ENCODE measurements at places on chromosomes 1 and 21. TPM values are rescaled to one million over a fixed set of nuclear protein-coding genes. Genes with fewer than 3 reads are reported as not detected.

The PDE4B gene
- 76.9 TPM for total RNA-seq

DNA sequence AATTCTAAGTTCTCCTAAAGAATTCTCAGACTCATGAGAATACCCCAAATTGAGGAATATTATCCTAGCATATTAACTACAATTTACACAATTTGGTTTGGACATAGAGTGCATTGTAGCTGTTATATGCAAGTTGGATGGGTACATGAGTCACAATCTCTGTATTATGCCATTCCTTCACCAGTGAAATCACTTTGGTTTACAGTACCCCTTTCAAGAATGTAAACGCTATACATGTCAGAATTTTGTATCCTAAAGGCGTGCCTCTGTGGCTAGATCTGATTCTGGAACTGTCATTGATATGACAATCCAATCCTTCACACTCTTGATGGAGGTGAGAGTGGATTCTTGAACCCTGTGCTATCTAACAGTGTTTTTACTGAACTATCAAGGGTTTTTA is 6.7 kb upstream of the IL10RB start:
- no peak for DNase-seq

DNA sequence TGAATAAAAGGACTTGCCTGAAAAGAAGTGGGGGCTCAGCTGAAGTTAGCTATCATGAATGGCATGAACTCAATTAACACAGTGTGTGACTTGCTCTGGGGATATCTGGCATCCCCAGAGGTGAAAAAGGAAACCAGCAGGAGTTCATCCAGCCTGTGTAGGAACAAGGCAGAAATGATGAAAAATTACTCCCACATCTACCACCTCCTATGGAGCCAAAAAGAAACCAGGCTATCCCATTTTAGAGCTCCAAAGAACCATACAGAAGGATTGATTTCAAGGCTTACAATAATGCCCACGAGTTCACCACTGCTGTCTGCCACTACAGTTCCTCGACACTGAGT is 25.3 kb downstream of the TP53BP2 start:
- no peak for DNase-seq

- DNase-seq = no peak
Observed at GRCh38 chr1:159532922-159533321, 2.9 kb downstream of the OR10J5 start.

GRCh38 chr1:31551208-31551607 is 25.1 kb upstream of the TINAGL1 start:
- no peak for DNase-seq

The ALX3 gene
- total RNA-seq = not detected

- DNase-seq = no peak
Observed at GRCh38 chr1:196661345-196661744, 9.5 kb downstream of the CFH start.

DNA sequence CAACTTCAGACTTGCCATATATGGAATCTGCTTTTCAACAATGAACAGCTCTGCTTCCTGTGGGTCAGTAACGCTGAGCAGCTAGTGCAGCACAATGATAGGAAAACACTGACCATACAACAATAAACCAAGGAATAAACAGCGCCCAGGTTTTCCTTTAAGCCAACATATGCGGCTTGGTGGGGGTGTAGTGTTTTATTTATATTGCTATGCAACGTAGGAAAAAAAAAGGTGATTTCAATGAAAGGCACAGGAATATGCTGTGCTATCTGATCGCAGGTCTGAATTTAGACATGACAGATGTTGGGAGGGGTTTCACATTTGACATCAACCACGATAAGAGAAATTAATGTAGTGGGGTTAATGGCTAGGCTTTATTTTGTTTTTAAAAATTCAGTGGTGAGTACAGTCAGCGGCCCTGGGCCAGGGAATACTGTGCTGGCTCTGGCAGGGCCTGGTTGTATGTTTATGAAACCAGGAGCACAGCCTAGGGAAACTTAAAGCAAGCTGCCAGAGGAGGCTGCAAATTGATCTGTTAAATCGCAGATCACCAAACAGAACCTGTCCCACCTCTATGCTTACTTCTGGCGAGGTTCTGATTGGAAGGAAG is 4.3 kb downstream of the TSPAN2 start:
- DNase-seq = no peak

DNA sequence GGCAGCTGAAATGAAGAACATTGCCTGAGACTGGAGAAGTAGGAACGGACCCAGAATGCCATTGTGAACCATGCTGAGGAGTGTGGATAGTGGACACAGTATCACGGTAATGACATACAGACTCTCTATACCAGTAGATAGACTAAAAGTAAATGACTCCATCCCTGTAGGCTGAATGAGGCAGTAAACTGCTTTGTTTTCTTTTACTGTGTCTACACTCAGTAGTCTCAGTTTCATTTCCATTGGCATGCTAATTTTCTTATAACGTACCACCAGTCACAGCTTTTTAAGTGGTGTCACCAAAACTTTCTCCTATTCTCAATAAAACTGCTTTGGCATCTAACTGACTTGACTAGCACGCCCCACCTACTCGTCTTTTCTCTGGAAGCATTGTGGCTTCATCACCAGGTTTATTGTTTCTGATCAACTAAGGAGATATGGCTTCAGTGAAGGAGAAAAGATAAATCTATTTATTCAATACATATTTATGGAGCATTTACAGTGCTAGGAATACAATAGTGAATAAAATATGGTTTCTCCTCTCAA is 8.4 kb upstream of the ZNF697 start:
- no peak for DNase-seq

GRCh38 chr1:200963076-200963475 is 60.4 kb downstream of the KIF21B start:
- DNase-seq = no peak
